ENCODE measurements at places on chromosomes 6 and 20.

- no peak for DNase-seq
Observed at GRCh38 chr6:160139420-160139851, 17.8 kb downstream of the SLC22A1 start.

DNA sequence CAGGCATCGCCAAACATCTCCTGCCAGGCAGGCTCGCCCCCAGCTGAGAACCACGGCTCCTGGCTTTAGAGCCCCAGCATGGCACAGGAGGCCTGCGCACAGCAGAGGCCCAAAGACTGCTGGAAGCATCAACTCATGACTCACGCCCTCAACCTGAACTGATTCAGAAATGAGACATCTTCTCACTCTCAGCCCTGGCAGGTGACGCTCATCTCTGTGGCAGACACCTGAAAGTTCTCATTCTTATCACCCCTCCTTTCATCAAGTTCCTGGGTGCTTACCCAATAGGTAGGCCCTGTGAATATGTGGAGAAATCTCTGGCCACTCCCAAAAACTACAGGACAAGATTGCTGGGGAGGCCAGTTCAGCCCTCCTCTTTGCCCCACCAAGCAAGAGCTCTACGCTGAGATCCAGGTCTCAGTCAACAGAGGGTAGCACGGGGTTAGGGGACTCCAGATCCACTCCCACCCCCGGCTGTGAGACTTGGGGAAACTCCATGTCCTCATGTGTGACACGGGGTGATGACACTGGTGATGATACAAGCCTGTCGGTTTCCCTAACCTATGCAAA is 11.3 kb downstream of the NFATC2 start:
- peak; percentile 59 for DNase-seq

GRCh38 chr6:107743311-107743710 is 80.8 kb downstream of the SCML4 start:
- no peak for DNase-seq

DNA sequence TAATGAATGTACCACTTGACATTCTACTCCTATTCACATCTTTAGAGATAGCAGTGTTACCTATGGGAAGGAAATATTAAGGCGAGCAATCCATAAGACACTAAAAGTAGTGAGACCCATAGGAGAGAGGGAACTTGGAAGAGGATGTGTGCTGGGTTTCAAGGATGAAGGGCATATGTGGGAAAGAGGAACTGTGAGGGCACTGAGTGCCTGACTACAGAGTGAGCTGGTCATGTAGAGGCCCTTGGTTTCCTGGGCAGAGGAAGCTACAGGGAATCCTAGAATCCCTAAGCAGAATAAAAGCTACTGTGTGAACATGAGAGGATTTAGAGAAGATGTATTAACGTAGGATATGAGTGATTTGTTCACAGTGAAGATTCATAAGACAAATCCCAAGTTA is 262.8 kb downstream of the FARS2 start:
- DNase-seq: no peak

DNA sequence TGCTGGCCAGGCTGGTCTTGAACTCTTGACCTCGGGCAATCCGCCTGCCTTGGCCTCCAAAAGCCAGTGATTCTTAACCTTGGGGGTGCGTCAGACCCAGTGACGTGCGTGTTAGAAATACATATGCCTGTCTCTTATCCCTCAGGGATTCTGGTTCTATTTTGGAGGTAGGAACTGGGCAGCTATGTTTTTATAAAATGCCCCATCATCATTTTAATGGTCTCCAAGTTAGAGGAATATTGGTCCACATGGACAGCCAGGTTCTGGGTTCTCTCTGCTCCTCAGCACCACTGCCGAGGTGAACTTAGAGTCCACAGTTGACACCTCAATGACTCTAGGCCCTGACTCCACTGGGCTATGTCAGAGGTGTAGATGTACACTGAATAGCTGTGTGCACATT is 352.7 kb downstream of the SMOC2 start:
- no peak for DNase-seq

GRCh38 chr20:63628246-63628975 is 1.5 kb upstream of the GMEB2 start:
- no peak for DNase-seq

DNA sequence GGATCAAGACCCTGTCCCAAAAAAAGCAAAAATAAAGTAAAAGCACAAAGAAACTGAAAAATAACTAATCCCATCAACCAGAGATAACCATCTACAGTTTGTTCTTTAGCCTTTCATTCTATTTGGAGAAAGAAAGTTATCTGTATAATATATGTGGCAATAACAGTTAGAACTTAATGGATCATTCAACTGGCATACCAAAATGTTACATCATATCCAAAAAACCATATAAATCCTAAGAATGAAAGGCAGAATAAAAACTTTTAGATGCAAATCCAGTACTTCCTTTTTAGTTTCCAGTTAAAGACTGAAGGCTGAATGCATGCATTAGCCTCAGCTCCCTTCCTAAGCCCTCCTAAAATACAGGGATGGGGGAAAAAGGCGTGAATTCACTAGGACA is 25.2 kb downstream of the ILRUN start:
- no peak for DNase-seq

DNA sequence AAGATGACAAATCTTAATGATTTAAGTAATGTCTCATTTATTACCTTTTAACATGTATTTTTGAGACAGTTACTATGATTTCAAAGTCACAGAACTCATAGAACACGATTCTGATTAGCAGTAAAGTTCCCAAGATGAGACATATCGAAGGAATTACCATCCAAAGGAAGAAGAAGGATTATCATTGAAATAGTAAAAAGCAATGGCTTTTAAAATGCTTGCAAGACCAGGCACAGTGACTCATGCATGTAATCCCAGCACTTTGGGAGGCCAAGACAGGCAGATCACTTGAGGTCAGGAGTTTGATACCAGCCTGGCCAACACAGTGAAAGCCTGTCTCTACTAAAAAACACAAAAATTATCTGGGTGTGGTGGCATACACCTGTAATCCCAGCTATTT is 219.2 kb downstream of the KHDC1L start:
- DNase-seq: no peak

GRCh38 chr20:40109136-40109535 is 579.9 kb downstream of the MAFB start:
- no peak for DNase-seq

DNA sequence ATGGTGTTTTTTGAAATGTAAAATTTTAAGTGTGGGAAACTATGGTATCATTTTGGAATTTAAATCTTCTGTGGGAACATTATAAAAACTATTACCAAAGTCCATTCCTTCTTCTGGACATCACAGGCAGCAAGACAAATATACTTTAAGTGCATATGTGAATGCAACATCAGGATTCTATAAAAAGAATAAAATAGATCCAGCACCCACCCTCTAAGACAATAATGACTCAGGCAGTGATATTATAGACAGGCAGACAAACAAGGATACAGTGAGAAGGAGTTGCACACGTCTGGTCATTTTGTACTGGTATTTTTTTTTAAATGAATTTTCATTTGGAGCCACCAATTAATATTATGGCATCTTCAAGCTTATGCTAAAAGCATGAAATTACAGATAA is 21.1 kb upstream of the NEDD9 start:
- no peak for DNase-seq

GRCh38 chr6:144528743-144529425 is 243.7 kb downstream of the UTRN start:
- no peak for DNase-seq

DNA sequence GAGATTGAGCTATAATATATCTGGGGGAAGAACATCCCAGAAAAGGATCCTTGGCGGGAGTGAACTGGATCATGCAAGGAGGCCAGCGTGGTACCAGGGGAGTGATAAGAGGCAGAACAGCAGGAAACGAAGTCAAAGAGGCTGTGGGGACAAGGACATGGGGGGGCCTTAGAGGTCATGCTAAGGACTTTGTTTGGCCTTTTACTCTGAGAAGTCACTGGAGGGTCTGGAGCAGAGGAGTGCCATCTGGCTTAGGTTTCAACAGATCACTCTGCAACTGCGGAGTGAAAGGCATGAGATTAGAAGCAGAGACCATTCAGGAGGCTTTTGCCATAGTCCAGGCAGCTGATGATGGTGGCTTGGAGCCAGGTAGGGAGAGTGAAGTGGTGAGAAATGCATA is 24.3 kb downstream of the MRAP2 start:
- DNase-seq: no peak

Data from stimulated activated CD8-positive, alpha-beta memory T cell treated with anti-CD3 and anti-CD28 coated beads, Interleukin-7, amount 100 ng/mL, for 24 hours (primary cell).